Upper lobe of right lung (tissue), 1 donor: ENCODE measurements at places on chromosomes 1 and 21. TPM values are rescaled to one million over a fixed set of nuclear protein-coding genes. Genes with fewer than 3 reads are reported as not detected.

The CLDN8 gene
- total RNA-seq: not detected

The CD1E gene
- 3.8 TPM for total RNA-seq

The NUDT17 gene
- total RNA-seq: 1.8 TPM

The LORICRIN gene
- total RNA-seq: not detected

The TIE1 gene
- total RNA-seq: 59.4 TPM

The TCEANC2 gene
- 4.7 TPM for total RNA-seq

The CHI3L1 gene
- total RNA-seq: 85.1 TPM

DNA sequence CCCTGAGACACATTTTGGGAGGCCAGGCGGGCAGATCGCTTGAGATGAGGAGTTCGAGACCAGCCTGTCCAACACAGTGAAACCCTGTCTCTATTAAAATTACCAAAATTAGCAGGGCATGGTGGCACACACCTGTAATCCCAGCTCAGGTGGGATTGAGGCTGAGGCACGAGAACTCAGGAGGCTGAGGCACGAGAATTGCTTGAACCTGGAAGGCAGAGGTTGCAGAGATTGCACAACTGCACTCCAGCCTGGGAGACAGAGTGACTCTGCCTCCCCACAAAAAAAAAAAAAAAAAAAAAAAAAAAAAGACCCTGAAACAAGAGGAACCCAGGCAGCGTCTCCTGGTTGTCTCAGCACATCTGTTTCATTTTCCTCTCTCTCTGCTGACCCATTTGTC, 24.2 kb downstream of the PGM1 start:
- H3K36me3 ChIP-seq: no peaks in the 10 kb centered on the region
- no peaks in the 10 kb centered on the region for H3K27me3 ChIP-seq
- no peak for DNase-seq
- H3K27ac ChIP-seq: no peak overlapping the region
- H3K4me3 ChIP-seq: no peak overlapping the region

DNA sequence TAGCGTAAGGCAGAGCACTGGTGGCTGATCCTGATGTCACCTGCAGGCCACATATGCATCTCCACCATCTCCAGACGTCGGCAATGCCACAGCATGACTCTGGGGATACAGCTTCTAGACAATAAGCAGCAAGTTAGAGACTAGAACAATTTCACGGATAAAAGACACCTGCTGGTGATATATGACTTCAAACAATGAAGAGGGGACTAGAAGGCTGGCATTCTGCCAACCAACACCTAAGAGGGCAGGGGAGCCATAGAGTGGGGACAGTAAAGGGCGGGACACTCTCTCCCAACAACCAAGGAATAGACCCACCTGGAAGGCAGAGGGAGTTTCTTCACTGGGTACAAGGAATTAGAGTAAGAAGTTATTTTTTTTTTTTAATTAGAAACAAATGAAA, 126.7 kb downstream of the SIM2 start:
- no peaks in the 10 kb centered on the region for H3K27me3 ChIP-seq
- no peak overlapping the region for H3K27ac ChIP-seq
- H3K36me3 ChIP-seq: no peaks in the 10 kb centered on the region
- H3K4me3 ChIP-seq: no peak overlapping the region

DNA sequence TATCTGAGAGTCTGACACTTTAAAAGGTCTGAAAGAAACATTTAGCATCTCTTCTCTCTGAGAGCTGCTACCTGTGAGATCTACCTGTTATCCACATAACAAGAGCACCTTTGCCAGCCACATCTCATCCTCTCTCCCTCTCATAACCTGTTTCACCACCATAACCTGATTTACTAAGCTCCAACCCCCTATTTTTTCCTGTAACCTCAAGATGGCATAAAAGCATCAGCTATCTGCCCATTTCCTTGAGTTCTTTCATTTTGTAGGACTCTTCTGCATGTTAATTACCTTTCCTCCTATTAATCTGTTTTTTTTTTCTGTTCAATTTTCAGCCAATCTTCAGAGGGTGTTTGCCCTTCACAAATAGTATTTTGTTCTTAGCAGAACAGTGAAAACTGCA, 136.5 kb upstream of the KCNK1 start:
- no peak overlapping the region for H3K27ac ChIP-seq
- DNase-seq: no peak
- H3K27me3 ChIP-seq: peaks cover 5% of the 10 kb centered on the region
- no peak overlapping the region for H3K4me3 ChIP-seq

DNA sequence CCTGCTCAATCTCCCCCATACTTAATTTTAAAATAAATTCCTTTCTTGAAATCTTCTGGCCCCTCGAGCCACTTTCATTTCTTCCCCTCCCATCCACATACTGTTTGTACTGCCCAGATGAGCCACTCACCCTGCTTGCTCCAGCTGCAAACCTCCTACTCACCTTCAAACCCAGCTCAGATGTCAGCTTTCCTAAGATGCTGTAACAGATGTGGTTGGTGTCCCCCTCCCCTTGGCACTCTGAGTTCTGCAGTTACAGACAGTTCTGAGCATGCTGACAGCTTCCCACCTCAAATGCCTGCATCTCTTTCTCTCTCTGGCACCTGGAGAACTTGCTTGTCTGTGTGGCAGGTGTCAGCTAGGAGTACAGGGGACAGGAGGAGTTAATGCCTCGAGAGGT, 106.7 kb downstream of the PTPRU start:
- no peak overlapping the region for H3K27ac ChIP-seq
- DNase-seq: no peak
- no peaks in the 10 kb centered on the region for H3K4me1 ChIP-seq
- no peaks in the 10 kb centered on the region for H3K36me3 ChIP-seq
- no peak overlapping the region for H3K4me3 ChIP-seq

GRCh38 chr1:59151387-59151761, 145.5 kb upstream of the FGGY start:
- H3K27me3 ChIP-seq: no peaks in the 10 kb centered on the region
- DNase-seq: no peak
- H3K27ac ChIP-seq: peak overlapping the region; percentile 65
- no peaks in the 10 kb centered on the region for H3K36me3 ChIP-seq

- no peak overlapping the region for H3K4me3 ChIP-seq
- H3K4me1 ChIP-seq: no peaks in the 10 kb centered on the region
- no peak for DNase-seq
Measured at GRCh38 chr1:86750530-86750929, 46.2 kb downstream of the SH3GLB1 start.

DNA sequence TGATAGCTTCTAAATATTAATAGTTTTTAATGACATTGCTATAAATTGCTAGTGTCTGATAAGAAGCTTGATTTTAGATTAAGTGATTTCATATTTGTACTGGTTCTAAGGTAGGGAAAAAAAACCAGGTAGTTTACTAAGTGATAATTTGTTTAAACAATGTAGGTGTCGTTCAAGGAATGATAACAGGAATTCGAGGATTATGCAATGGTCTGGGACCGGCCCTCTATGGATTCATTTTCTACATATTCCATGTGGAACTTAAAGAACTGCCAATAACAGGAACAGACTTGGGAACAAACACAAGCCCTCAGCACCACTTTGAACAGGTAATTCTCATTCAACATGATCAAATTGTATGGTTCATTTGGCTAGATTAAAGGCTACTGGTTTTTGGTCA, 52.4 kb downstream of the SASS6 start:
- peaks cover 80% of the 10 kb centered on the region for H3K36me3 ChIP-seq
- no peak overlapping the region for H3K27ac ChIP-seq
- no peak for DNase-seq
- no peaks in the 10 kb centered on the region for H3K27me3 ChIP-seq
- H3K4me3 ChIP-seq: no peak overlapping the region
- H3K4me1 ChIP-seq: no peaks in the 10 kb centered on the region

DNA sequence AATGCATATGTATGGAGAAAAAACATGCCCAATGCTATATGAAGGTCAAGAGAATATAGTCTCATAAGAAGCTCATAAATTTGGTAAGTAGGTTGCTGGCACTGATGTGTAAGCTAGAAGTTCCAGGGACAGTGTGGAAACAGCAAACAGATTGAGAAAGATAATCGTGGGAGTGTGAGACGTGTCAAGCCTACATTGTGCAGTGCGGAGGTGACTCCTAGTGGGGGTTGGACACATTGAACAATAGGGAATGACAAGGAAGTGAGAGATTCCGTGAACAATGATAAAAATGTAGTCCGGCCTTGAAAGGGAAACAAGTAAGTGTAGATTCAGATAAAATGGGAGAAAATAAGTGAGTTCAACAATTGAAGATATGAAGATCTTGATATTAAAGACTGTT, 788.4 kb upstream of the PRMT6 start:
- no peak overlapping the region for H3K4me3 ChIP-seq
- no peak for DNase-seq
- H3K27ac ChIP-seq: no peak overlapping the region

GRCh38 chr1:109277434-109278204, 5.3 kb downstream of the PSRC1 start:
- peaks cover 30% of the 10 kb centered on the region for H3K4me1 ChIP-seq
- peak overlapping the region; percentile 49 for H3K27ac ChIP-seq
- H3K36me3 ChIP-seq: no peaks in the 10 kb centered on the region
- peak; percentile 93 for DNase-seq
- H3K27me3 ChIP-seq: no peaks in the 10 kb centered on the region

DNA sequence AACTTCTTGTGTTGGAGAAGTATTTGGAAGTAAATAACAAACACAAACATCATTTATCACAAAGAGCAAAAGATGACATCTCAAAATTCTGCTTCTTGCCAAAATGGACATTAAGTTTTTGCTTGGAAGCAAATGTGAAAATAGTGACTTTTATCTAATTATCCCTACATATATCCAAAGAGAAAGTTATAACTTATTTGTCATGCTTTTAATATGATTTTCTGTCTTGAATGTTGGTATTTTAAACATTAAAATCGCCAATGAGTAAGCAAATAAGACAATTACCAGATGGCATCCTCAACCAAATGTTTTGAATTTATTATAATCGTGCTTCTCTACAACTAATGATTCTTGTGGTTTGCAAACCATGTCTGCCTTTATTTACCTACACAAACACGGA, 594.3 kb downstream of the KIF26B start:
- no peaks in the 10 kb centered on the region for H3K27me3 ChIP-seq
- peaks cover 5% of the 10 kb centered on the region for H3K36me3 ChIP-seq
- no peaks in the 10 kb centered on the region for H3K4me1 ChIP-seq
- no peak overlapping the region for H3K4me3 ChIP-seq
- no peak for DNase-seq

- no peaks in the 10 kb centered on the region for H3K4me1 ChIP-seq
- no peaks in the 10 kb centered on the region for H3K27me3 ChIP-seq
- H3K27ac ChIP-seq: no peak overlapping the region
- H3K36me3 ChIP-seq: no peaks in the 10 kb centered on the region
- no peak overlapping the region for H3K4me3 ChIP-seq
Measured at GRCh38 chr1:38436749-38437148, 390.2 kb upstream of the POU3F1 start.

DNA sequence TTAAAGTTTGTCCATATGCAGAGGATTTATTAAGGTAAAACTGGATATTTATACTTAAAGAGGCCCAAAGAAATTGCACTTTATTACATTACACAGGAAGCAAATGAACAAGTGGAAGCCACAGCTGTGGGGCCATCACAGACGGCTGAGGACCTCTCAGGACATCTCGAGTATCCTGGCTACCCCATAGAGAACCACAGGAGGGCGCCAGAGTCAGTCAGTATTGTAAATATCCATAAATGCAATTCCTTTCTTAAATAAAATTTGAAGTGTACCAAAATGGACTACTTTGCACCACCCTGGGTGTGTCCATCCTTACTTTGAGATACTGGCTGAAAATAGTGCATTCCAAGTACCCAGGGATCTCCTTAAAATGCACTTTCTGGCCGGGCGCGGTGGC, 257.2 kb downstream of the MRPL39 start:
- no peak for DNase-seq
- no peaks in the 10 kb centered on the region for H3K4me1 ChIP-seq
- H3K36me3 ChIP-seq: no peaks in the 10 kb centered on the region
- H3K4me3 ChIP-seq: no peak overlapping the region
- no peak overlapping the region for H3K27ac ChIP-seq
